ENCODE measurements at places on chromosomes 6 and 20.
A peak's percentile ranks its signal among the peaks of the same experiment; 100 is the strongest.

- no peaks in the 10 kb centered on the region for H3K27me3 ChIP-seq
- H3K27ac ChIP-seq: no peak overlapping the region
- no peak overlapping the region for H3K4me3 ChIP-seq
- no peaks in the 10 kb centered on the region for H3K36me3 ChIP-seq
These were observed 177.2 kb upstream of the DTNBP1 start for GRCh38 chr6:15839969-15840541.

DNA sequence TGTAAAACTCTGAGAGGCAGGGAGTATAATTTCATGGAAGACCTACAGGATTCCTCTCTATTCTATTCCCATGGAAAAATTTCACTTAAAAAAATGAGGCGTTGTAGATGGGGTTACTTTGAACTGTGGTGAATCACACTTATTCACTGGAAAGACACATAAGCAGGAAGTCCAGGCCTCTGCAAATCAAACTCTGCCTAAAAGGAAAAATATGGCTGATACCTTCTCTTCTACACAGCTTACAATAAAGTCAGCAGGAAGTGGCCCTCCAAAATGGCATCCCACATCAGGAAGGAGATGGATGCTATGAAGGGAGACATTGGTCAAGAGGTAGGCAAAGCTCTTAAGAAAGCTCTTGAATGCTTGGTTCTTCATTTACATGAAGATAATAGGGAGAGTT, 115.9 kb downstream of the FYN start:
- peak overlapping the region; percentile 65 for H3K27ac ChIP-seq
- H3K36me3 ChIP-seq: peaks cover 33% of the 10 kb centered on the region
- H3K27me3 ChIP-seq: no peaks in the 10 kb centered on the region

DNA sequence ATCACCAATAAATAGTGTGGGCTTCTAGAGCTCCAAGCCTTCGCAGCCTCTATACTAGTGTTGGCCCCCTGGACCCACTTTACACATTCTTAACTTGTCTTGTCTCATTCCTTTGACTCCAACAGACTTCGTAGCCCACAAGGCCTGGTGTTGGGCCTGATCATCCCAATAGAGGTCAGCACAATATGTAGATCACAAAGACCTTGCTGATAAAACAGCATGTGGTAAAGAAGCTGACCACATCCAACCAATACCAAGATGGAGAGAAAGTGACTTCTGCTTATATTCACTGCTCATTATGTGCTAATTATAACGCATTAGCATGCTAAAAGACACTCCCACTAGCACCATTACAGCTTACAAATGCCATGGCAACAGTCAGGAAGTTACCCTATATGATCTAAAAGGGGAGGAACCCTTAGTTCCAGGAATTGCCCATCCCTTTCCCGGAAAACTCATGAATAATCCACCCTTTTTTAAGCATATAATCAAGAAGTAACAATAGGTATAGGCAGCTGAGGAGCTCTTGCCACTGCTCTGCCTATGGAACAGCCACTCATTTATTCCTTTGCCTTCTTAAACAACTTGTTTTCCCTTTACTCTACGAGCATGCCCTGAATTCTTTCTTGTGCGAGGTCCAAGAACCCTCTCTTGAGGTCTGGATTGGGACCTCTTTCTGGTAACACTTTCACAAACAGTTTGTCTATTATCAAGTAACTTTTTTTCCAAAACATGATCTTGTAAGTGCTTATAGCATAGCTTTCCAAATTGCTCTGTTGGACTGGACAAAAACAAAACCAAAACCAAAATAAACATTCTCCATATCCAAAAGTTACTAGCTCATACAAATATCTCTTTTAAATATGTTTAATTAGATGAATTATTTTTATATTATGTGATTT, 54.6 kb upstream of the ECHDC1 start:
- peaks cover 4% of the 10 kb centered on the region for H3K4me1 ChIP-seq
- H3K4me3 ChIP-seq: no peak overlapping the region
- no peak overlapping the region for H3K27ac ChIP-seq
- no peaks in the 10 kb centered on the region for H3K27me3 ChIP-seq
- no peak for DNase-seq

DNA sequence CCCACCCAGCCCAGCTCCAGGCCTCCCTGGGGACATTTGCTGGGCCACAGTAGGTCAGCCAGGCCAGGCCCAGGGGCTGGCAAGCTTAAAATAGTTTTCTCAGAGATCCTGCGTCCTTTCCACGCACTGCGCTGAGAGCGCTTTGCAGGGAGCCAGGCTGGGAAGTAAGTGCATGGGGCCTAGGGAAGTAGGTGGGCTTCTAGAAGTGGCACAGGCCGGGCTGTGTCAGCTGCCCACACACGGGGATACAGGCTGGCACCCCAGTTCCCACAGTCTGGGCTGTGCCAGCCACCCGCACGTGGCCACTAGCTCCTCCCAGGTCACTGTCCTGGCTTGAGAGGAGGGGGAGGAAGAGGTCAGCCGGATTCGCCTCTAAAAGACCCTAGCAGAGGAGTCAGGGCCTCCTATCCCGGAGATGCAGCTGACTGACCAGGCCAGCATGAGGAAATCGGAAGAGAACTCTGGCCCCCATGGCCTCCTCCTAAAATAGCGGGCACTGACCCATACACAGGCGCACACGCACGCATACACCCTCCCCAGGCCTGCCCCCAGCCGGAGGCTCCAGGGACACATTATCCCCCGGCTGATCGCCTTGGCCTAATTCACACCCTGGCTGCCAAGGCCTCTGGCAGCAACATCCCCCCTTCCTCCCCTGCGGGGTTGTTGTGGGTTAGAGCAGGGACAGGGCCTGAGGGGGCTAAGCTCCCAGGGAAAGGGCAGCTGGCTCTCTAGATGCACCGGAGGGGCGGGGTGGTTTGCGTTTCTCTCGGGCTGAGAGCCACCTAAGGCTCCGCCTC, 5.4 kb downstream of the SLCO4A1 start:
- H3K36me3 ChIP-seq: peaks cover 39% of the 10 kb centered on the region
- peaks cover 57% of the 10 kb centered on the region for H3K4me1 ChIP-seq
- H3K27me3 ChIP-seq: no peaks in the 10 kb centered on the region
- no peak for DNase-seq
- no peak overlapping the region for H3K4me3 ChIP-seq
